Stimulated activated CD8-positive, alpha-beta memory T cell treated with anti-CD3 and anti-CD28 coated beads, Interleukin-4, amount 100 ng/mL, for 1 hour (primary cell): ENCODE measurements at places on chromosomes 11 and 22.

- DNase-seq: no peak
Observed at GRCh38 chr11:126136507-126136906, 73.8 kb upstream of the CDON start.

GRCh38 chr11:30811226-30811755, 225.1 kb upstream of the MPPED2 start:
- DNase-seq: no peak

GRCh38 chr11:11344045-11344444, 9.0 kb downstream of the CSNK2A3 start:
- DNase-seq: no peak

- DNase-seq: no peak
Observed at GRCh38 chr22:32574958-32575910, 100.6 kb downstream of the FBXO7 start.

GRCh38 chr22:33220476-33221080, 162.4 kb upstream of the SYN3 start:
- DNase-seq: no peak
